ENCODE measurements at places on chromosomes 12 and 14.

DNA sequence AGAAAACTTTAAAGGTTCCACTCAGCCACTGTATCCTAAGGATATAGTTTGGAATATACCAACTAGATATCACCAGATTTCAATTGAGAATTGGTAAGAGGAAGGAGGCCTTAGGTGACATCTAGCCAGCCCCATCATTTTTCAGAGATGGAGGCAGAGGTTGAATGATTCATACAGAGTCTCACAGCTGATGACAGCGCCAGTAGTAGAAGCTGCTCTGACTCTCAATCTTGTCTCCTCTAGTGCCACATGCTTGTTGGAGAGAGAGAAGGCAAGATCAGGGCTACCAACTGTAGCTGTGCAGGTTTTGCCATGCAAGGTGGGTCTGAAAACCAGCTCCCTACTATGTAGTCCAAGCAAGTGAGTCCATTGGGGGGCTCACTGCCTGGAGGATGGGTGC, 6.1 kb downstream of the FRMD6 start:
- no peak for DNase-seq

DNA sequence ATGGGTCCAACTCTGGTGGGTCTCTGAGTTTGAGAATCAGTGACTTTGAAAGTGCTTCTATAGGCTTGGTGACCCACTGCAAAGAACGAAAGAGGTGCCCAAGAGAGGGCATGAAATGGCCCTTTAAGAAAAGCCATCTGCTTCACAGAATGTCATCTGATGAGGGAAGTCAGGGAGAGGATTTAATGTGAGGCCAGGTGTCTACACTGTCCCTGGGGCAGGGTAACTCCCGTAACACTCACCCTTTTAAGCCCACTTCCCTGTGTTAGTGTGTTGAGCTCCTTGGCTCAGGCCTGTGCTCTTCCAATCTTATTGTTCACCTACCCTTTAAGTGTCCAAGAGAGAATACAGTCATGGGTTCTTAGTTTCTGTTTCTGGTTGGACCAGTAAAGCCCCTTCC, 16.4 kb upstream of the SRSF5 start:
- no peak for DNase-seq

DNA sequence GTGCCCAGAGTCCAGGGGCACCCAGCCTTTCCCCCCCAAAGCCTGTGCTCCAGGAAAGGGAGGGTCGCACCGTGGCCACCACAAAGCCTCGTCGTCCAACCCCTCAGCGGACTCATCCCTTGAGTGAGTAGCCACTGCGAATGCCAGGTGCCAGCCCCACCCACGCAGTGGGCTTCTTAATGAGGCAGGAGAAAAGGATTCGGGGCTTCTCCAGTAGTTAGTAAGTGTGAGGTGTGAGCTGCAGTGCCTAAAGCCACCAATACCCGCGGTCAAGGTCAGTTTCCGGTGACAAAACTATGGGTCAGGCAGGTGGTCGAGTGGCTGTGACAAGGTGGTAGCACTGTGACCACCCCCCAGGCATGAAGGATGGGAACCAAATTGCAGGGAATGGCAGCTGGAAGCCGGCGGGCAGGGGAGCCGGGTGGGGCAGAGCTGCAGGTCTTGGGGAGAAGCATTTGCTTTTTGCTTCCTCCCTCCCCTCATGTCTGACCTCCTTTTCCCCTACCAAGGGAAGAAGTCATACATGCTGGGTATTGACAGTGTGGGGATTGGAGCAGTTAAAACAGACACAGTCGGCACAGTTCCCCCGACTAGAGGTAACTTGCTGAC, 8.0 kb downstream of the RAN start:
- DNase-seq = no peak

DNA sequence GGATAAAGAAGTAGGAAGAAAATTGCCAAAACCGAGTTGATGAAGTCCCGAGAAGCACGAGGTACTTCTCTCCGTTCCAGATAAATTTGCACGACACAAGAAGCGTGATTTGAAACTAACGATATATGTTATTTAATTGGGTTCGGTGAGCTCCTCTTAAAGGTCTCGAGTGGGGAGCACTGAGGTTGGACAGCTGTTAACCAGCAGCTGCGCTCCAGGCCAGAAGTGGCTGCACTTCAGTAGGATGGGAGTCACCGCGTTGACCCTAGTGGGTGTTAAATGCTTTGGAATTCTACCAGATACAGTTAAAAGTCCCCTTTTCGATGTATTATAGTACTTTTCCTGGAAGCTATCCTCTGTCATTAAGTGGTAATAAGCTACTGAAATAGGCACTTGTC, 953 bp upstream of the DCAF5 start:
- DNase-seq = no peak

DNA sequence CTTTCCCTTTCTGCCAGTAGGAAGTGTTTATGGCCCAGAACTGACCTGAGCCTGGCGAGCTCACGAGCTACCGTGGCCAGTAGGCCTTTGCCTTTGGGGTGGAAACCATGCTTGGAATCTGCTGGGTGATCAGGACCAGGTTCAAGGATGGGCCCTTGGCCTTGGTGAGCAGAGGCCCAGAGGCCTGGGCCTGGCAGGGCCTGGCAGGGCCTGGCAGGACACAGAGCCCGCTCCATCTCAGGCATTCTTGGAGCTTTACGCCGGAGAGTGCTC, 184.8 kb upstream of the RTL1 start:
- DNase-seq = no peak

- no peak for DNase-seq
Measured at GRCh38 chr12:88237954-88238353, 95.8 kb downstream of the TMTC3 start.

DNA sequence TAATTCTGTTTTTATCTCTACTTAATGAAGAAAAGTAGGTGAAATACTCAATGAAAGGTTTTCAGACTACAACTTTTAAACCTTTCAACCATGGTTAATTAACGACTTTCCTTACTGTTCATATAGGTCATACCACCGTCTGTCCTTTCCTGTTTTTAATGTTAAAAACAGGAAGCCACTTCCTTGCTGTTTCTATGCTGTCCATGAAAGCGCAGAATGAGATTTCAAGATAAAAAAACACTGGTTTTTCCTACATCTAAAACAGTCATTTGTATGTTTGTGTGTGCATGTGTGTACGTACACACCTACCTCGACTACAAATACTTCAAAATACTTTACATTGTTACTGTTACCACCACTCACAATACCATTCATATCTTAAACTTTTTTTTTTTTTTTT, 27.3 kb downstream of the SPTLC2 start:
- DNase-seq = no peak

GRCh38 chr12:132353811-132354210, 24.4 kb upstream of the GALNT9 start:
- no peak for DNase-seq

GRCh38 chr12:93139028-93139665, 210.1 kb upstream of the EEA1 start:
- no peak for DNase-seq

- no peak for DNase-seq
Measured at GRCh38 chr14:91429385-91429784, 11.8 kb upstream of the CCDC88C start.

DNA sequence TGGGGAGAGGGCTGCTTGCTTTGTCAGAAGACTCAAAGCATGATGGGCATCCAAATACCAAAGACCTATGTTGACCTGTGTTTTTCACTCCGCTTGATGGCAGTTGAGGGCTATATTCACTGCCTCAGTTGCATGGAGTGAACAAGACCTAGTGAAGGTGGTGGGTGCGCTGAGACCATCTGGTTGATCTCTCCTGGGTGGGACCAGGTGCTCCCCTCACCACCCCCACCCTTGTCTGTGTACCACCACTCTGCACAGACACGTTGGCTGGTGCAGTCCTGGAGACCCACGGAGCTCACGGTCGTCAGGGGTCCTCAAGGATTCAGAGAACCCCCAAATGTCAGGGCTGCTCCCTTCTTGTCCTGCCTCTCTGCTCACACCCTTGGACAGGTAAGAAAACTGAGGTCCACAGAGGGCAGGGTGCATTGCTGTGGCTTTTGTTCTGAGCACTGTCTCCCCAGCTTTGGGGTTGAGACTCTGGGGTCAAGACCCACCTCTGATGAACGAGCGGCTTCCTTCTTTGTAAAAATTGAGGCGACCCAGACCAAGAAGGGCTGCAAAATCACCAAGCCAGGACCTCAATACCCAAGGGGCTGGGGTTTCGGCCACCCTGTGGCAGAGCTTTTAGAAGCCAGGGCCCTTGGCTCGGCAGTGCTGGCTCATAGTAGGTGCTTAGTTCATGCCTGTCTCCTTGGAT, 166.3 kb upstream of the RTL1 start:
- no peak for DNase-seq

Measured in H54 (cell line).